ENCODE measurements at places on chromosomes 1 and 21.

DNA sequence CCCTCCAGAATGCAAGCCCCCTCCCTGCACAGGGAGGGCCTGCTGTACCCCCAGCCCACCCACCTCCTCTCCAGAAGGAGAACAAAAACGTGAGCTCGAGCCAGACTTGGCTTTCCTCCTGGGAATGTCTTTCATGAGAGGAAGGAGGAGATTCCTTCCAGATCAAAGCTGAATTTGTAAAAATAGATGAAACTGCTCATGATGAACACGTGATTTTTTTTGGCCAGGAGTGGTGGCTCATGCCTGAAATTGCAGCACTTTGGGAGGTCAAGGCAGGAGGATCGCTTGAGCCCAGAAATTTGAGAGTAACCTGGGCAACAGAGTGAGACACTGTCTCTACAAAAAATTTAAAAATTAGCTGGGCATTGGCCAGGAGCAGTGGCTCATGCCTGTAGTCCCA lies 21.8 kb downstream of the GPR157 start:
- DNase-seq, result no peak

- DNase-seq, result no peak
These were observed 604.2 kb downstream of the LRRIQ3 start for GRCh38 chr1:73593804-73594203.

GRCh38 chr1:165686121-165686970 lies 12.0 kb downstream of the ALDH9A1 start:
- no peak for DNase-seq

DNA sequence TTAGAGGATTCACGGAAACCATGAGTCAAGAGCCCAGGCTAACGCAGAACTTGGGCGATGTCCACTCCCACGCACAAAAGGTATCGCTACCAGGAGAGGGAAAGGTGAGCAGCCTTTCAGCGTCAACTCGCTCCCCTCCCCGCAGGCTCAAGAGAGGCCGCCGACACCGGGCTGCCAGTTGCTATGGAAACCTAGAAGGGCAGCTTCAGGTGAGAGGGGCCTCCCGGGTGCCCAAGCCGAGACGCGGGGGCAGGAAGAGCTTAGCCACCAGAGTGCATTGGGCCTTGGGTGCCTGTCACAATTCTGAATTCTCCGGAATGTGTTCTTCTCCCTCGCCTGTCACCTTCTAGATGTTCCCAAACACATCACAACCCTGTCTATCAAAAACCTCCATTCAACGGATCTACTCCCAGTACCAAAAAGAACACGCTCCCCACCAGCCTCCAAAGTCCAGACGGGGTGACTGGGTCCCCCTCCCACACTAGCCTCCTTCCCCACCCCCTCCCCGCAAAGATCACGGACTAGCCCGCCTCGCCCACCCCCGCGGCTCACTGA lies 694 bp downstream of the MEAF6 start:
- DNase-seq, result peak; percentile 12

DNA sequence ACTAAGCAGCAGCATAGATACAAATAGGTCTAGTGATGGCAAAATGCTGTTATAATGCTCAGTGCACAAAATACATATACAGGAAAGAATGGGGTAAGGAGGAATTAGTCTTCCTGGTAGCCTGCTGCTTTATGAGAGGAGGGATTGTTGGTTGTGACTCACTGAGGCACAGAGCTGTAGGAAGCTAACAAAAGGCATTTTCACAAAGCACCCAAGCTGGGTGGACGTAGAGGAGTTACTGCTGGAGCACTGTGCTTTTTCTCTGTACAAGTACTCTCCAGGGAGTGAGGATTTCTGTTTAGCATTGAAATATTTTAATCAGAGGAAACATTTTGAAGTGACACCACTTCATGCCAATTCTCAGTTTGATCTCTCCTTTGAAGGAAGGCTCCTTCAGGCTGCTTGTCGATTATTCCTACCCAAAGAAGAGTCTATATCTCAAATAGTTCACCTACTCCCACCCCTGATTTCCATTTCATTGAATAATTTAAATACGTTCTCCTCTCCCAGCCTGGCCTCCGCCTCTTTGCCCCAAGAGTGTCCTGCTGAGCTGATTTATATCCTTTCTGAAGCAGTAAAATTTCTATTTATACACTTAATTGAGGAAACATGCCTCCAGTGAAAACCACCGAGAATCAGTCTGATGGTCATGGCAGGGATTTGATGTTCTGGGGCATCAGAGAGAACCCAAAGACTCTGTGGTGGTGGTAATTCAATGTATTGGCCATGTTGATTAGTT lies 271.9 kb downstream of the HHAT start:
- DNase-seq, result no peak

- DNase-seq, result no peak
These were observed 43.1 kb upstream of the S1PR1 start for GRCh38 chr1:101193733-101194169.

- DNase-seq, result no peak
These were observed 37.2 kb downstream of the PTPN14 start for GRCh38 chr1:214514032-214514818.

- DNase-seq, result no peak
These were observed 140.3 kb upstream of the CSF3R start for GRCh38 chr1:36622741-36623648.

- no peak for DNase-seq
These were observed 260.6 kb downstream of the CACNA1E start for GRCh38 chr1:181743878-181744312.

DNA sequence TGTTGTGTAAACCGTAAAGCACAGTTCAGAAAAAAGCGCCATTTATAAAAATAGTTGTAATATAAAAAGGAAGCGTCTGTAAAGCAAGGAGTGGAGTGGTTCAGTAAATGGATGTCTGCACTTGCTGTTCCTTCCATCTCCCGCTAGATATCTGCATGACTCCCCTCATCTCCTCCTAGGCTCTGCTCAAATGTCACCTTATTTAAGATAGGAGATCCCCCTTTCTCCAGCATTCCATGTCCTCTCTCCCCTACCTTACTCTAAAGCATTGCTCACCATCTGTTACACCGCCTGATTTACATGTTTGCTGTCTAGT lies 745 bp downstream of the MUL1 start:
- no peak for DNase-seq

GRCh38 chr1:29392036-29392435 lies 155.7 kb downstream of the PTPRU start:
- no peak for DNase-seq

DNA sequence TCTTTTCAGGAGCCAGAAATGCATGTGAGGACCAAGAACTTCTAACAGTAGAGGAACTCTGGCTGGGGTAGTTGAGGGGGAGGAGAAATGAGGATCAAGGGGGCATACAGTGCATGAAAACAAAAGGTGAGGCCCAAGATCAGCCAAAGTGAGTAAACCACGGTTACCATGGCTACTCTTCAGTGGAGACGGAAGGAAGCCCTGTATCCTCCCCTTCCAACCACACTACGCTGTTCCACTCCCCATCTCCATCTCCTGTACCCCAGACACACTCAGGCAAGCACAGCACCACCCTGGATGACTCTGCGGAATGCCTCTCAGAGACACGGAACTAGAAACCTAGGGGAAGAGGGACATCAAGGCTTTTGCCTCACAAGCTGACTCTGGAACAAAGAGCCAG lies 157.6 kb upstream of the CAMK1G start:
- DNase-seq, result no peak

DNA sequence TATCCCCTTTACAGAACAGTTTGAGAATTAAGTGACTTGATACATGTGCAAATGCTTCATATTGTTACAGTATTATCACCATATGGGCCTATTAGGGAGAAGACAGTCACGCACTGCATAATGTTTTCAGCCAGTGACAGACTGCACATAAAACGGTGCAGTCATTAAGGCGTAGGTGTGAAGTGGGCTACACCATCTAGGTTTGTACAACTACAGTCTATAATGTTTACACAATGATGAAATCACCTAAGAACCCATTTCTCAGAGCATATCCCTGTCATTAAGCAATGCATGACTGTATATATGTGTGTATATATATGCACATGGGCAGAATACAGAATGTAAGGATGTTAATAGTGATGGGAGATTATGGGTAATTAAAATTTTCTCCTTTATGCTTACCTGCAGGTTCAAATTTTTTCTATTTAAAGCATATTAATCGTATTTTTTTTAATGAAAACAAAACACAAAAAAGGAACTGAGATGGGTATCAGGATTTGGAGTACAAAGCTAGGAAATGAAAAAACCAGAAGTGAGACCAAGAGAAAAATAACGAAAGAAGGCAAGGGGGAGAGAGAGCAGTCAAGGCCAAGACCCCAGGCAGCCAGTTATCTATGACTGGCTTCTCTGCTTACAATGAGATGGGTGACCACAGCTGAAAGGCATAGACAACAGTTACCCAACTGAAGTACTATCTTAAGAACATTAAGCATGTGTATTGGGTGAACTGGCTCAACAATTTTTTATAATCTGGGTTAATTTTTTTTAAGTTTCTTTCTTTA lies 122.9 kb upstream of the DAB1 start:
- no peak for DNase-seq

DNA sequence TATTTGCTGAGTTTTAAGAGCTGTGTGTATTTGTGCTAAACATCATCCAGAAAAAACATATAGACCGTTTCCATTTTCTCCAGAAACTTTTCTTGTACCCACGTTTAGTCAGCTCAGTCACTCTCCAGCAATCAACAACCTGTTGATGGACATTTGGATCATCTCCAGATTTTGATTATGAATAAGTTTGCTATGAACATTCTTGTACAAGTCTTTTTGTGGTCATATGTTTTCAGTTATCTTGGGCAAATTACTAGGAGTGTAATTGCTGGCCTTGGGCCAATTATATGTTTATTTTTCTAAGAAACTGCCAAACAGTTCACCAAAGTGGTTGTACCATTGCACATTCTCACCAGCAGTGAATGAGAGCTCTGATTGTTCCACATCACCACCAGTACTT lies 221.8 kb downstream of the CENPF start:
- no peak for DNase-seq

- no peak for DNase-seq
These were observed 860 bp downstream of the TMEM63A start for GRCh38 chr1:225881081-225881958.

GRCh38 chr1:212110617-212111016 lies 75.1 kb downstream of the DTL start:
- no peak for DNase-seq

DNA sequence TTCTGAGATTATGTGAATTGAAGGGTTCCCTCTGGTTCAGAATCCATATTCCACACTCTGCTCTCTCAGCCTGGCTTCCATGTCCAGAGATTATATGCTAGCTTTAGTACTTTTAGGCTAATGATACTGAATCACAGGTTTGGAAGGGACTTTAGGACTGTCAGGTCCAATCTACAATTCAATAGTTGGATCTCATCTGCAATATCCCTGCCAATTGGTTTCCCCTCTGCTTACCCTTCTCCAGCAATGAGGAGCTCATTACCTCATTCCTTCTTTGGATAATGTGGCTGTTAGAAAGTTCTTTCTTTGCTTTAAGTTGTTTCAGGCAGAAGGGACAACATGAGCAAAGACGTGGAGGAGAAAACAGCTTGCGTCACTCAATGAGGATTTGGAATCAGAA lies 245.3 kb downstream of the PLPP3 start:
- DNase-seq, result no peak
